Urinary bladder (tissue), 4 donors: ENCODE measurements at places on chromosomes 6 and 20.

DNA sequence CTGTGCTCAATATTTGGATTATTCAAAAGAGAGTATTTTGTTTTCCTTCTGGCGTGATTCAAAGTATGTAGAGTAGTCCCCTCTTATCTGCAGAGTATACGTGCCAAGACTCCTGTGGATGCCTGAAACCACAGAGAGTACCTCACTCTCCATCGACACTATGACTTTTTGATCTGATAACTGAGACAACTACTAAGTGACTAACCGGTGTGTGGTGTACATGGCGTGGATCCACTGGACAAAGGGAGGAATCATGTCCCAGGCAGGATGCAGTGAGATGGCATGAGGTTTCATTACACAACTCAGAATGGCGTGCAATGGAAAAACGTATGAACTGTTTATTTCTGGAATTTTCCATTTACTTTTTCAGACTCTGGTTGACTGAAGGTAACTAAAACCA is 112.2 kb upstream of the PDE7B start:
- DNase-seq = no peak

- no peak for DNase-seq
Observed at GRCh38 chr20:62739581-62740285, 31.1 kb downstream of the NTSR1 start.

GRCh38 chr6:109513571-109514071 is 30.6 kb upstream of the ZBTB24 start:
- DNase-seq = no peak

DNA sequence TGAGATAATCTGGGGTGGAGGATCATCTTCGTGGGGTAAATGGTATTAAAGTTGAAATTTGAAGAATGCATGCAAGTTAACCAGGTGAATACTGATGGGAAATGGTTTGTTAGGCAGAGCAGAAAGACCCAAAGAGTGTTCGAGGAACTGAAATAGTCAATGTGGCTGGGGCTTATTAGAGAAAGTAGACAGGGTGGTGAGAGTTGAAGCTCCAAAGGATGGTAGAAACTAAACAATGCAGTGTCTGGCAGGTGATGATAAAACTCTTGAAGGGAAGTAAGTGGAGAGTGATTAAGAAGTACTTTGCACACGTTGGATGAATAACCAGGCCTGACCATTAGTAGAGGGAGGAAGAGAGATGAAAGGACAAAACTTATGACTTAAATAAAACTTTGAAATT is 39.8 kb upstream of the CENPW start:
- no peak for DNase-seq

GRCh38 chr6:106363401-106364138 is 3.1 kb downstream of the CRYBG1 start:
- DNase-seq = no peak

DNA sequence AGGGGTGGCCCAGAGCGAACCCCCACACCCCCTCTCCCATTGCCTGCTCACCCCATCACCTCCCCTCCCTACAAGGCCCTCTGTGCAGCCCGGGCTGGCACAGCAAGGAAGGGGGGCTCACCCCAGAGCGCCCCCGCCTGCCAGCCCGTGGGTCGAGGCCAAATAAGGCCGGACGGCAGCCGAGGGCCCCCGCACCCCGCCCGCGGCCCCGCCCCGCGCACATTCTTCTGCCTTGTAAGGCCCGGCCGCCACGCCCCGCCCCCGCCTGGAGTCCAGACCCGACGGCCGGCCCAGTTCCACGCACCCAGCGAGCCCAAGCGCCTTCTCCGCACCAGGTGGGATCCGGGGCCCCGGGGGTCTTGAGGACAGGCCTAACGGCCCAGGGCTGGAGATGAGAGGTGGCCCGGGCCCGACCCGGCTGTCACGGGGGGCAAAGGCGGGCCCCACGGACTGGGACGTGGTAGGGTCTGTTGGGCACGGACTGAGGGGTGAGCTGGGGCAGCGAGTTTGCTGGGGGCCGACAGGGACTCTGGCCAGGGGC is at the start of gene MYL9:
TSS of gene MYL9 (plus strand) at position 293 of the 541 bp plus-strand sequence. CDS start 3,366 bp downstream, outside the sequence.
- DNase-seq = no peak

- DNase-seq = no peak
Observed at GRCh38 chr6:3438190-3439167, 18.4 kb downstream of the SLC22A23 start.

DNA sequence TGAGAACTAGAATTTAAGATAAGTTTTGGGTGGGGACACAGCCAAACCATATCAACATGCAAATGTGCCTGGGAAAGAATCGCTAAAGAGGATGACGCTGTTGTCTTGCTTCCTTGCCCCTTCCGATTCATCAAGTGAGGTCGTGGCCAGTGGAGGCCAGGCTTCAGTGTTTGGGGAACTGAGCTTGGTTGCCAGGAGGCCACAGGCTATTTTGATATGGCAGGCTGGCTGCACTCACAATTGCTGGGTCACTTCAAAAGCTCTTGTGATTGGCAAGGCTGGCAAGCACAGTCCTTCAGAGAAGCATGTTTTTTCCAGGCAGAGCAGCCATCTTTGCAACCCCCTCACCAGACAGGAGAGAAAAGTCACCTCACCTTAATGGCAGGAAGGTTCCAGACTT is 45.8 kb downstream of the SAMD5 start:
- no peak for DNase-seq

GRCh38 chr20:33995053-33995831 is 1.5 kb downstream of the RALY start:
- peak; percentile 52 for DNase-seq

DNA sequence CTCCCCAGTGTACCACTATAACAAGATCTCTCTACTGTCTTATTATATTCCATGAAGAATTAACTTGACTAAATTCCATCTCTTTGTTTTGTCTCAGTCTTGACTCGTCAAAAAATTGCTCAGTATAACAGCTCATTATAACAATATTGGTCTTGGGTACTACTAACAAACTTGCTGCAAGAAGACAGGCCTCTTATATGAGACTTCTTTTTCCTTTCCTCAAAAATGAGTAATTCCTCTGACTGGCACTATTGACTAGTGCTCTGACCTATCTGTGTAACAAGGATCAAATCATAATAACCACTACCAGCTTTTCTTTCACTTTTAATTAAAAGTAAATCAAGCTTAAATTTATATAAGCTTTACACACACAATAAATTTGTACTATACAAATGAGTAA is 91.3 kb upstream of the THEMIS start:
- DNase-seq = no peak

GRCh38 chr6:31898383-31899011 is 999 bp upstream of the EHMT2 start:
- no peak for DNase-seq
